ENCODE measurements at places on chromosomes 5 and 9.

- peak; percentile 58 for DNase-seq
Observed at GRCh38 chr9:91034521-91034920, 232.9 kb downstream of the SYK start.

DNA sequence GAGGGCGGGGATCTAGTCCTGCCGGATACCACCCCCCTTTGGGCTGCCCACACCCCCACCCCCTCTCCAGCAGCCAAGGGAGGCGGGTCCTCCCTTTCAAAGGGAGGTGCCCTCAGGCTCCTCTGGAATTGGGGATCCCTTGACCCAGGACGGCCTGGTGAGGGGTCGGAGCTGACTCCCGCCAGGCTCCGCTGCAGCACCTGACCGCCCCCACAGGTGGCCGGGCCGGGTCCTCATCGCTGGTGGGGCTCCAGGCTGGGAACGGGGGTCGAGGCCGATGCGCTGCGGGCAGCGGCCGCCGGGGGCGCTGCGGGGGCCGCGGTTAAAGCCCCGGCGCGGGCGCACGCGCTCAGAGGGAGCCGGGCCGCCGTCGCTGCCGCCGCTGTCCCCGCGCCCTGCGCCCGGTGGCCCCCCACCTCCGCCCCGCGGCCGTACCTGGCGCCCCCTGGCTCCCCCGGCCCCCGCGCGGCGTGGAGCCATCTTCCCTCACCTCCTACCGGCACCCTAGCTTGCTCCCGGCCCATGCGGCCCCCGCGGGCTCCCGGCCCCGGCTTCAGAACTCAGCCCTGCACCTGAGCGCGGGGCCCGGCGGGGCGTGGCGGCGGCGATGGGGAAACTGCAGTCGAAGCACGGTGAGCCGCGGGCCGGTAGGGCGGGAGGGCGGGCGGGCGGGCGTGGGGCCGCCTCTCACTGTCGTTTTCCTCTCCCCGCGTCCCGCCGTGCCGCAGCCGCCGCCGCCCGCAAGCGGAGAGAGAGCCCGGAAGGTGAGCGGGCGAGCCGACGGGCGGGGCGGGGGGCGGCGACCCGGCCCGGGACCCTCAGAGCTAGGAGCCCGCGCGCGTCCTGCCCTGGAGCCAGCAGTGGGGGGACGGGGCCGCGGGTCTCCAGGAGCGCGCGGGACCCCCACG lies at the start of gene NKD2:
Gene NKD2, plus strand, starts transcription at position 352 of the 908 bp plus-strand sequence. Its CDS starts 256 bp downstream, at position 608.
- peak; percentile 50 for DNase-seq

GRCh38 chr5:22896152-22896551 lies 43.0 kb upstream of the CDH12 start:
- DNase-seq = no peak

DNA sequence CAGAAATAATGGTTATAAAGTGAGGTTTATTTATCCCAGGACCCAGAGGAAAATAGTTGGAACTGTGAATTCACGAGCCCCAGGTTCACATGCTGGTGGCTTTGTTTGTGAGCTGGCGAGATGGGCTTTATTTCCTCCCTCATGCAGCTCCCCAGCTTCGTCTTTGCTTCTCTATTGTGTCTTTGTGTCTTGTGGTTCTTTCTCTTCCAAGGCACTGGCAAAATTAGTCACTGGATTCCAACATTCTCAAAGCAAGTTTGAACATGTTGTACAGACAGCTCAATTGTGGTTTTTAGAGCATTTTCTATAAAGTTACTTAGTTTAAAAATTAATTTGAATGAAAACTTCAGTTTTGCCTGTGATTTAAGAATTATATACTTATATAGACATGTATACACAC lies 7.2 kb downstream of the NDUFS6 start:
- no peak for DNase-seq

DNA sequence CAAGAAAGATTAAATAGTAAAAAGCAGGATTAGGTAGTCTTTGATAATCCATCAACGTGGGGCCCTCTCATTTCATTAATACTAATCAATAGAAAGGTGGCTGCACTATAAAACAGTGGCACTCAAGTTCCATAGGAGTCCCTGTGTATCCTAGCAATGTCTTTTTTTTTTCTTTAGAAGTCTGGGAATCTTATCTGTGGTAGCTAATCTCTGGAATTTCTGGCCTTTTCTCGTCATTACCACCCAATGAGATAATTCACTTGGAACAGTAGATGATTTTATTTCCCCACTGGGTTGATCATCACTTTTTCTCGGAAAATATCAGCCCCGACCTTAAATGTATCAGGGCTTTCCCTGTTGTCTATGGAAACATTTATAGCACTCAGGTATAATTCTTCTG lies 86.8 kb upstream of the CDH6 start:
- DNase-seq = no peak

DNA sequence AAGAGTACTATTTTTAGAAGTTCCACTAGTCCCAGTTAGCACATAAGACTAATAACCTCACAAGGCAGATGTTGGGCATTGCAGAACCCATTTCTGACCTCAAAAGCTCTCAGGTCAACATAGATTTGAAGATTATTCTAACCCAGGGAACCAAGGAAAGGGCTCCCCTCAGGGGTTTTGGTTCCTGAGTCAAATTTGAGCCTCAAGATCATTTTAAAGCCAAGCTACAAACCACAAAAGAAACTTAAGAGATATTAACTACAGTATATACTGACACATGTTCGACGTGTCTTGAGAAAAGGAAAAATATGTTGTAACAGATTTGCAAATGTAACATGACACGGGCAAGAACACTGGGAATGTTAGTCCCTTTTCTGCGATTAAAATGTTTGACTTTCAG lies 88.6 kb downstream of the GNAQ start:
- DNase-seq = no peak

GRCh38 chr9:69785757-69786156 lies 25.9 kb upstream of the PTAR1 start:
- DNase-seq = no peak

DNA sequence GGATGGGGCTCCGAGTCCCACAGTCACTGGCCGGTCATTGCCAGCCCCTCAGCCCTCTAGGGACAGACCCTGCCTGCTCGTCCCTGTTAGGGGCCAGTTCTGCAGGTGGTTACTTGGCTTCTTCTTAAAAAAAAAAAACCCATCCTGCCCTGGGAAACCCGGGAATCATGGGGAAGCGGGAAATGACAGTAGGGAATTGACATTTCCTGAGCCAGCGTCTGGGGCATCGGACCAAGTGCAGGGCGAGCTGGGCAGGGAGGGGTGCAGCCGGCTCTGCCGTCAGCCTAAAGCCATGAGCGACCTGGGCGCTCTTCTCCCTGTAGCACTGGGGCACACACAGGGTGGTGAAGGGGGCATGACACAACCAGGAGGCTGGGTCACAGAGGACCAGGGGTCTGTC lies 66.6 kb downstream of the RXRA start:
- no peak for DNase-seq

DNA sequence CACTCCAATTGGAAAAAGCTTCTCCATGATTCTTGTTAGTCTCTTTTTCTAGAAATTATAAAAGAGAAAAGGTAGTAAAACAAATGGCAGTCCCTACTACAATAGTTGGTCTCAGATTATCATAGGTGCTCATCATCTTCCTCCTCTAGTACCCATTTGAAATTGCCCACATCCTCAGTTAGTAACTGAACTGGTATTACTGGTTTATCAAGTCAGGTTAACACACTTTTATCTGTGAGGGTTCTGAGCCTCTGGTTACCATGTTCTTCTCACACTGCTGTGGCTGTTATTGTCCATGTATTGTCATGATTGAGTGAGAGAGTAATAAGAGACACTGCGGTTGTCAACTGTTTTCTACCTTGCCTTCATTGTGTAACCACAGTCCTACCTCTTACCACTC lies 901.7 kb downstream of the TLE1 start:
- no peak for DNase-seq

DNA sequence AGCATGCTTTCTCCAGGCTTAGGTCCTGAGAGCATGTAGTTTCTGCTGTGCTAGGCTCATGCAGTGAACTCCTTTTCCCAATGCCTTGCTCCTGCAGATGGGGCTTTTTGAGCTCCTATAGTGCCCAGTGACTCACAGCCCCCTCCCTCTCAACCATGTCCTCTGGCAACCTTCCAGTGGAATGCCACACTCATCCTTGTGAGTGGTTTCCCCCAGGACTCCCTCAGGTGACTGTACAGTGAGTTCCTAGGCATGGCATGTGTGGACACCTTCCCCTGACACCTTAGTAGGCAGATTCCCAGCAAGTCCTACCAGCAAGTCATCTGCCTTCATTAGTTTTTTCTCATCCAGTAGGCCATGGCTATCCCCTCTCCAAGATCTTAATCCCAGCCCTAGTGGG lies 72.4 kb upstream of the CXCL14 start:
- no peak for DNase-seq

GRCh38 chr5:38387161-38387560 lies 128.8 kb downstream of the EGFLAM start:
- no peak for DNase-seq

GRCh38 chr5:140221697-140222223 lies 46.8 kb downstream of the CYSTM1 start:
- no peak for DNase-seq

- no peak for DNase-seq
Observed at GRCh38 chr5:152113401-152113800, 188.8 kb upstream of the GLRA1 start.

DNA sequence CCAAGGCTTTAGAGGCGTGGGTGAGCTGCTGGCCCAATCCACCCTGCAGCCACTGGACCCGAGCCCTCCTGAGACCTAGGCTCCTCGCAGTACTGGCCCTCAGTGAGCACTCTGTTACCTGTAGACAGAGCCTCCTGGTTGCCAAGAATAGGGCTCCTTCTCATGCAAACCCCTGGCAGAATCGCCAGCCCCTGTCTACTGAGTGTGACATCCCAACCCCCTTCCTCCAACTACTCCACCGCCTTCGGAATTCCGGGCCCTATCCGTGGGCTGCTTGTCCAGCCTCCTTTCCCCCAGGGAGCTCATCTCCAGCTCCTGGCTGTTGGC lies 23.8 kb upstream of the COL5A1 start:
- DNase-seq = no peak

GRCh38 chr9:125439434-125440272 lies 178.0 kb downstream of the GAPVD1 start:
- no peak for DNase-seq

GRCh38 chr9:76878933-76879332 lies 27.0 kb downstream of the PRUNE2 start:
- no peak for DNase-seq

GRCh38 chr5:56088431-56088949 lies 93.7 kb upstream of the IL6ST start:
- DNase-seq = no peak

- no peak for DNase-seq
Observed at GRCh38 chr5:17713301-17713700, 79.0 kb downstream of the TAF11L14 start.

GRCh38 chr5:104526866-104527265 lies 964.3 kb upstream of the NUDT12 start:
- DNase-seq = no peak

- no peak for DNase-seq
Observed at GRCh38 chr5:10719965-10720364, 41.1 kb downstream of the DAP start.

- no peak for DNase-seq
Observed at GRCh38 chr9:12718482-12719026, 25.4 kb downstream of the TYRP1 start.

DNA sequence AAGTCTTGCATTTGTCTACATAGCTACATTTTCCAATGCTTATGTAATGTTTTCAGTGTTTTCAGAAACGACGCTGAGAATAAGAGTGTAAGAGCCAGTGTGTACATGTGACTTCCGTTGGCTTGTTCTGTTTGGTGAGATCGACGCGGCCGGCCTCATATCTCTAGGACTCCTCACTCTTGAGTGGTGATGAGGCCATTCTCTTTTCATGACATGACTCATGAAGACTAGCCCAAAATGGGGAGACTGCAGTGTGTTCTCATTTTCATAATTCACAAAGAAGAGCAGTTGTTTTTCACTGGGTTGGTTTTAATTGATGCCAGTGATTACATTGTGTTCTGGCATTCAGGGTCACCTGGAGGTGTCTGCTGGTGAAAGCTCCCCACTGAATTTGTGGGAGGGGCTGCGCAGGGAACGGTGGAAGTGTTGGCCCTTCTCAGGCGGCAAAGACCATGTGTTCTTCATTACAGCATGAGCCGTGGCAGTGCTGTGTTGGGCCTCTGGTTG lies 131.5 kb upstream of the OTULINL start:
- no peak for DNase-seq

- no peak for DNase-seq
Observed at GRCh38 chr5:154513669-154514084, 35.6 kb upstream of the HAND1 start.

DNA sequence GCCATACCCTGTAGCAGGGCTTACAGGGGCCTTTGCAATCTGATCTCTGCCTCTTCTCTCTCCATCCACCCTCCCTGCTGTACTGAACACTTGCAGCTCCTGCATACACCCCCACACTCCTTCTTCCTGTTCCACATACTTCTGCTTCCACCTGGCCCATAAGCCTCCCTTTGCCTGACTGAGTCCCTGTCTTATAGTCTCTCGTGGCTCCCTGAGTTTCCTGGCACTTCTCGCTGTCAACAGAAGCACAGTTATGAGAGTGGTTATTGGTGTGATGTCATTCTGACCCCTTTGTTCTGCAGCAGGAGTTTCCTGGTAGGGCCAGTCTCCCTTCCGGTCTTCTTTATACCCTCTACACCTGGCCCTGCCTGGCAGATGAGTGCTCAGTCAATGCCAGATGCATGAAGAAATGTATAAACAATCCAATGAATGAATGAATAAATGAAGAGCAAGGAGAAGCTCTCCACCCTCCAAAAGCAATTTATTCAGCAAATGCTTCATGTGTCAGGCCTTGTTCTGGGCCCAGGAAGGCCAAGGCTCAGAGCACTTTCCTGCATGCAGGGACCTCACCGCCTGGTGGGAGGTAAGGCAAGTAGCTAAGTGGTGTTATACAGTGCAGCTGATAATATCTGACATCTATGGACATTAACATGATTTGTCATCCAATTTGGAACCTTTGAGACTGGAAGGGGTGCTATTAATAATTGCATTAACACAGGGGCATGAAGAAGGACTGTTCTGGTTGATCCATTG lies 20.5 kb upstream of the CSF1R start:
- DNase-seq = no peak
